Activated T-helper 1 cell treated with anti-CD3 and anti-CD28 coated beads, Interleukin-12 subunit alpha, Interleukin-12 subunit beta, Interleukin-2, Interleukin-4 antibody, amounts not matched to agents 30 ng/mL and 10 ng/mL and 1 ng/mL, durations not matched to agents 14 hours and 24 hours and 36 hours (primary cell): ENCODE measurements at places on chromosomes 11 and 22.
A peak's percentile ranks its signal among the peaks of the same experiment; 100 is the strongest.

GRCh38 chr11:90100431-90100830 lies 14.7 kb downstream of the UBTFL1 start:
- no peak for DNase-seq

GRCh38 chr22:38243007-38243765 lies 29.6 kb downstream of the TMEM184B start:
- DNase-seq, result no peak

GRCh38 chr11:27716835-27717234 lies 16.6 kb upstream of the BDNF start:
- no peak for DNase-seq

DNA sequence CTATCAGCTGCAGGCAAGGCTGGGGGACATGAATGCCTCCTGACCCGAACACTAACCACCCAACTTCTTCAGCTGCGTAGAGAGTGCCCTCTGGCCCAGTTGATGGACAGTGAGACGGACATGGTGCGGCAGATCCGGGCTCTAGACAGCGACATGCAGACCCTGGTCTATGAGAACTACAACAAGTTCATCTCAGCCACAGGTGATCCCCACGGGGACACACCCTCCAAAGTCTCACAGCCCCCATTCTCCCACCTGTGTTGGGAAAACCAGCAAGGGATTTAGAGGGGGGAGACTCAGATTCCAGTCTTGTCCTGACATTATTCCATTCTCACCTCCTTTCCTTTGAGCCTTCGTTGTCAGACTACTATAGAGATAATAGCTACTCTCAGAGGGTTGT lies 912 bp downstream of the VPS51 start:
- no peak for DNase-seq

DNA sequence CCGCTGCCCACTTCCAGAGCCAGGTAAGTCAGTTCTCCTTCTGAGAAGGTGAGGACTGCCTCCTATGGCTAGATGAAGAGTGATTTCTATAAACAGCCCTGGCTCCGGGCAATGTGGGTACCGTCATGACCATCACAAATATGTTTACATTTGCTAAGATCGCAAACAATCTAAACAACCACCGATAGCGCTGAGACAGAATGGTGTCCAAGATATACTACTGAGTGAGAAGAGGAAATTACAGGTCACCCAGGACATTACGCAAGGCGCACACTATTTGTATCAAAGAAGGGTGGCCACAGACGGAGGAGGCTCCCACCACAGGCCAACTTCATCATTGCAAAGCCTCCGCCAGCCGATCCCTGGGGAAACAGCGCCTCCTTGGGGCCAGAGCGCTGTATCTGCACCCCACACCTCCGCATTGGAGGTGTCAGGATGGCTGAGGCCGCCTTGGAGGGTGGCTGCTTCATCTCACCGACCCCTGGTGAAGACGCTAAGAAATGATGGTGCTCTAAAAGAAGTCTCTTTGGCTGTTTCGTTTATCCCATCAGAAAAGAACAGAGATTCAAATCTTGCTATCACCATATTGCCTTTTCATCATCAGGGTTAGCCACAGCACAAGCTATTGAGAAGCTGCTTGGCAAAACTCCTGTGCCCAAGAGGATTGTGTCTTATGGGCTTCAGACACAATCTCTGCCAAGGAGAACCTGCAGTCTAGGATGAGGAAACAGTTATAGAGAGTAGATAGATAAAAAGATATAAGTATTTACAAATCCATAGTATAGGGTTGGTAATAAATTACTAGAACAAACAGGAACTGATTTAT lies 12.3 kb upstream of the ASRGL1 start:
- DNase-seq, result peak; percentile 35

DNA sequence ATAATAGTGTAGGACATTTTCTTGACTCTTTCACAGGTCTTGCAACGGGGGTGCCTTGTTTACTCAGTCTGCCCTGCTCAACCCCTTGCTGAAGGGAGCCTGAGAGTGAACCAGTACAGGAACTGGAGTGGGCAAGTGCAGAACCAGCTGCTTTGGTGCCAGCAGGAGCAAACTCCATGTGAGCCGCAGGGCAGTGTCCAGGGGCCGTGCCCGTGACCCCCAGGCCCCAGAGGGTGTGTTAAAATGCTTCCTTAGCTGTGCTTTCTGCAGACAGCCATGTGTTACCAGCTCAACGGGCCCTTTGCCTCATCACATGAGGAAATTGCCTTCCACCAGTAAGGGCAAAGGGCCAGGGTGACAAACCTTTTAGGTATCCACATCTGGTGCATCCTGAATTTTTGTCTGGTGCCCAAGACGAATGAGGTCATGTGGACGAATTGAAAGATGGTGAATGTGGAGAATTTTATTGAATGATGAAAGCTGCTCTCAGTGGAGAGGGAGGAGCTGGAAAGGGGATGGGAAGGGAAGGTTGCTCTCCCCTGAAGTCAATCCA lies 53.6 kb upstream of the OR5D13 start:
- DNase-seq, result no peak

DNA sequence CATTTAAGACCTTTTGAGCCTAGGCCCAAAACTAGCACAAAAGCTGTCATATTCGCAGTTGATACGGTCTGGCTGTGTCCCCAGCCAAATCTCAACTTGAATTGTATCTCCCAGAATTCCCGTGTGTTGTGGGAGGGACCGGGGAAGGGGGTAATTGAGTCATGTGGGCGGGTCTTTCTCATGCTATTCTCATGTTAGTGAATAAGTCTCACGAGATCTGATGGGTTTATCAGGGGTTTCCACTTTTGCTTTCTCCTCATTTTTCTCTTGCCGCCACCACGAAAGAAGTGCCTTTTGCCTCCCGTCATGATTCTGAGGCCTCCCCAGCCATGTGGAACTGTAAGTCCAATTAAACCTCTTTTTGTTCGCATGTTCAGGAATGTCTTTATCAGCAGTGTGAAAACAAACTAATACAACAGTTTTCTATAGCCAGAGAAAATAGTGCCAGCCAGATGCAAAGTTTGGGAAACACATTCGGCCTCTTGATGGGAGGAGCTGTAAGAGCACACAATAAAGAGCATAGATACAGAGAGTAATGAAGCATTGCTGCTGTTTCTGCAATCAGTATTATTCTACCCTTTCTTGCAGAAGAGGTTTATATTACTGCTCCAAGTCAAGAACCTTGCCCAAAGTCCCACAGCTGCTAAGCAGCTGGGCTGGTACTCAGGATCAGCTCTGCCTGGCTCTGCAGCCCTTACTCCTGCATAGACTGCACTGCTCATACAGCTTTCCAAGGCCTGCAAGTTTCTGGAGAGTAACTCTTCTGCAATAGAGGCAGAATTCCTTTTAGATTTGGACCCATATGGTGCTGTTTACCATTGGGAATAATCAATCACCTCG lies 2.0 kb upstream of the ZNF195 start:
- DNase-seq, result no peak

GRCh38 chr11:120735035-120735434 lies 223.5 kb downstream of the GRIK4 start:
- DNase-seq, result no peak

DNA sequence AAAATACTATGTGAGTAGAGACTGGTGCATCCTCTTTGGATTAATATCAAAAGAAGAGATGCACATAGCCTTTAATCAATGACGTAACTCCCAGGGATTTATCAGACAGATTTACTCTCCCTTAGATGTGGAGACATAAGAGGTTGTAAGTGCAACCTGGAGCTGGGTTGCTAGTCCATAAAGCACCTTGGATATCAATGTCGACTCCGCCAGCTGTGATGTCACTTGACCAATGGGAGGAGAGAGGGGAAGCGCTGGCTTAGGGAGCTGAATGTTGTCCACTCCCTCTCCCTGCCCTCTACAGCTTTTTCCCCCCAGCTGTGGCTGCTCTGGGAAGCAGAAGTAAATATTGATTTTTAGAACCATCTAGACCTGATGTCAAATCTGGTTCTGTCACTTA lies 28.9 kb upstream of the TMEM86A start:
- no peak for DNase-seq

GRCh38 chr11:11798586-11799438 lies 43.0 kb upstream of the USP47 start:
- DNase-seq, result peak; percentile 30

DNA sequence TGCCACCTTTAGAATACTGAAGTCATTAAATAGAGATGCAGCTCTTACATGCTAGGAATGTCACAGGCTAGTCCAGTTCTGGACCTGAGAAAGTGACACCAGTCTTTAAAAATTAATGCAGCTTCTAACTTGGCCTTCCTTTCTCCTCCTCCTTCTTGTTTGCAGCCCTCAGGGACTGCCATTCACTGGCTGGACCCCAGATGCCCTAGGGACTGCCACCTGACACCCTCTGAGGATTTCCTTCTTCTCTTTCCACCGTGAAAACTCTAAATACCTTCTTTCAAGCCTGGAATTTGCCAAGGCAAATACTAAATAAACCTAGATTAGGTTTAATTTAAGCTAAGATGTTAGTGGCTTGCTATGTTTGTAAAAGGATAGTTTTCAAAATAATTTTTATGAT lies 78.4 kb downstream of the MUC15 start:
- no peak for DNase-seq

DNA sequence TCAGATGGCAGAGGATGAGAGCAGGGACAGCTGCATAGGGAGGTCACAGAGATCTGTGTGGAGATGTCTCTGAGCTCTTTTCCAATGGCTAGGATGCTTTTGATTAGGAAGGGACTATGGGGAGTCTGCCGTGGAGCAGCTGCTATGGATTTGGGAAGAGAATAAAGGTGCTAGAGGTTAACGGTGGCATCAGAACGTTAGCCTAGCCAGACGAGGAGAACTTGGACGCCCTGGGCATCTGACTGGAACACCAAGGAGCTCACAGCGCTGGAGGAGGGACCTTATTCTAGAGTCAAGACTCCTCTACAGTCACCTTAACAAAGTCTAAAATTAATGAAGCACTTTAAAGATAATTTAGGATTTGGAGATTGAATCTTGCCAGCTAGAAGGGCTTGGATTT lies 157.2 kb upstream of the B3GAT1 start:
- no peak for DNase-seq

- no peak for DNase-seq
Measured at GRCh38 chr22:45793161-45793560, 121.5 kb downstream of the ATXN10 start.

- no peak for DNase-seq
Measured at GRCh38 chr11:101182467-101182866, 52.9 kb upstream of the PGR start.

DNA sequence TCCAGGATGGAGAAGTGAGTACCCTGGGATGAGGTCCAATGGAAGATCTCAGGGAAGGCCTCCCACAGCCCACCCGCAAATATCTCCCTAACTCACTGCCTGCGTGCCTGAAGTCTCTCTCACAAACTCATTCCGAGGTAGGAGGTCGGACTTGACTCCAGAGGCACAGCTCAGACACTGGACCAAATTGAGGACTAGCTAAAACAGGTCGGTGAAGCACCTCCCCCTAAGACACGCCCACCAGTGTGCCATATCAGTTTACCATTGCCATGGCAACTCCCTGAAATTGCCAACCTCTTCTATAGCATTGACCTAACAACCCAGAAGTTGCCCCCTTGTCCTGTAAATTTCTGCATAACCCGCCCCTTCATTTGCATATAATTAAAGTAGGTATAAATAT lies 17.5 kb downstream of the RPL3 start:
- no peak for DNase-seq

DNA sequence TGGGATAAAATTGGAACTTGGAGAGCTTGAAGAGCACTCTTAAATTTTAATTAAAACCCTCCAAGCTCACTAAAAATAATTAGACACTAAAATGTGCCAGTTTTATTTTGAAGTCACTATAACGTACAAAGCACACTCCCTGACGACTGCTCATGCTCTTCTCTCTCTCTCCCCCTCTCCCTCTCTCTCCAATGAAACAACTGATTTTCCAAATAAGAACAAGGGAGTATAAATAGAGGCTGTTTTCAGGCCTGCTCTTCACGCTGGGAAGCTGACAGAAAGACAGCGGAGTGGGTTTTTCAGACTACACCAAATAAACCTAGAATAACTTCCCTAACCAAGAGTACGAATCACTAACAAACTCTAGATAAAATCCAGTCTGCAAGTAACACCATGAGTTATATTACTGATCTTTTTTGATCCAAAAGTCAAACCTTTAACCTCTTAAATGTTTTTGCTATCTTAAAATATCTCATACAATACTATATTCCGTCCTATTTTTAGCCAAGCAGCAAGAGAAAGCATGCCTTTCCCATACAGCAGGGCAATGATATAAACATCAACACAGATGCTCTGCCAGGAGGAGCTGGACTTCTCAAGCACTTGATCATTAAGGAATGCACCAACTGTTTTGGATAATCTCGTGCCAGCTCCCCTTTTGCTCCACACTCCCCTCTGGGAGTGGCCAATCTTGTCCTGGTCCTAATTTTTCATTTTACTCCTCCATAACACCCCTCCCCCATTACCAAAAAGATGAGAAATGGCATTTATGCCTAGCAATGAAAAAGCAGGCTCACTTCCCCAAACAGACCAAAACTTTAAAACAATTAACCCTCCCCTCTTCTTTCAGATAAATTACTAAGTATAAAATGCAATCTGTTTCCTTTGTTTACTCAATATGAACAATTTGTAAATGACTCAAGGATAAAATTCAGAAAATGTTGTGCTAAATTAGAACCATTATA lies 116.9 kb downstream of the SOX6 start:
- DNase-seq, result no peak

DNA sequence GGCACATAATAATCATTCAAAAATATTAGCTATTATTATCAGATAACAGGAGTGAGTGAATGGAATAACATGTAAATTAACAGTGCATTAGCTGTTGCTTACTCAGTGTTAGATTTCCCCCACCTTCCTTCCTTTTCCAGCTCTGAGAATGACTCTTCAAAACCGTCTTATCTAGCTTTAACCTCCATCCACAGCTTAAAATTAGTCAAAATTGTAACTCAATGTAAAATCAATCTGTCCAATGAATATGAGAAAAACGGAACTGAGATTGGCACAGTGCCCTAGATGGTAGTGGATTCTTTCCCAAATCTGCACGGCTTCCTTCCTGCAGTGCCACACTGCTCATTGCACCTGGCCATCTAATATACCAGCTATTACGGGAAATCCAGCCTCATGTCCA lies 156.8 kb upstream of the BDNF start:
- DNase-seq, result no peak

- no peak for DNase-seq
Measured at GRCh38 chr11:72626414-72626936, 47.7 kb downstream of the PDE2A start.

- DNase-seq, result peak; percentile 60
Measured at GRCh38 chr11:61797263-61797944, 4.7 kb downstream of the FEN1 start.

DNA sequence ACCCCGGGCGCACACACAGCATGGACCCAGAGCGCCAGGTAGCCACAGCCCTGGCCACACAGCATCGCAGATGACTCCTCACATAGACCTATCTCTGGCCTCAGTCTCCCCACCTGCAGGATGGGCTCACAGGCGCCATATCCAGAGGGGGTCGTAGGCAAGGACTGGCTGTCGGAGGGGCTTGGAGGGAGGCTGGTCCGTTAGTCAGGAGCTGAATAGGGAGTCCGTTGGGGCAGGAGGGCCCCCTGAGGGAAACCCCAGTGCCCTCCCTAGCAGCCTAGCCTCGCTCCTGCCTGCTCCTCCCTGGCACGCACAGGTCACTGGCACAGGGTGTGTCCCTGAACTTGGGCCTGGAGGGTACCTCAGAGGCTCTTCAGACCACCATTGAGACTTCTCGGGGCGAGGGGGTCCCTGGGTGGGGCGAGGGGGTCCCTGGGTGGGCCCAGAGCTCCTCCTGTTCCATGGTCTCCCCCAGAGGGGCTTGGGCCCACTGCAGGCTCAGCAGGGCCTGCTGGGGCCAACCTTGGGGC lies 2.0 kb downstream of the PLXNB2 start:
- no peak for DNase-seq
